T-cell (primary cell): ENCODE measurements at places on chromosomes 4 and X.

DNA sequence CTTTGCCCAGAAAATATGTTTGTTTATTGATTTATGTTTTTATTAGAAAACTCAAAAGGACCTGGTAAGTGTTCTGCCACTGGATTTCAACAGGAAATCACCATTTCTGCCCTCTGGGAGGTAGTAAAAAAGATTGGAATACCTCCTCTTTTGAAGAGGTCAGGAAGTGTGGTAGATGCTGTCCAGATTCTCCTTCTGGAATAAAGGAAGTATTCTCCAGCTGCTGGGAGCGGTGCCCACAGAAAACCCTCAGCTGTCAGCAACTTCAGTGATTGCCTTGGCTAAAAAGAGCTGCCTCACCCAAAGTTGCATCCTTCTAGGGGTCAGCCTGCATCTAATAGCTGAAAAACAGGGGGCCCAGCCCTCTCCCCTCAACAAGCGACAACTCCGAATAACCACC, 13.8 kb upstream of the ZNF674 start:
- DNase-seq: no peak

GRCh38 chr4:142350871-142351270, 495.2 kb downstream of the INPP4B start:
- DNase-seq: no peak

DNA sequence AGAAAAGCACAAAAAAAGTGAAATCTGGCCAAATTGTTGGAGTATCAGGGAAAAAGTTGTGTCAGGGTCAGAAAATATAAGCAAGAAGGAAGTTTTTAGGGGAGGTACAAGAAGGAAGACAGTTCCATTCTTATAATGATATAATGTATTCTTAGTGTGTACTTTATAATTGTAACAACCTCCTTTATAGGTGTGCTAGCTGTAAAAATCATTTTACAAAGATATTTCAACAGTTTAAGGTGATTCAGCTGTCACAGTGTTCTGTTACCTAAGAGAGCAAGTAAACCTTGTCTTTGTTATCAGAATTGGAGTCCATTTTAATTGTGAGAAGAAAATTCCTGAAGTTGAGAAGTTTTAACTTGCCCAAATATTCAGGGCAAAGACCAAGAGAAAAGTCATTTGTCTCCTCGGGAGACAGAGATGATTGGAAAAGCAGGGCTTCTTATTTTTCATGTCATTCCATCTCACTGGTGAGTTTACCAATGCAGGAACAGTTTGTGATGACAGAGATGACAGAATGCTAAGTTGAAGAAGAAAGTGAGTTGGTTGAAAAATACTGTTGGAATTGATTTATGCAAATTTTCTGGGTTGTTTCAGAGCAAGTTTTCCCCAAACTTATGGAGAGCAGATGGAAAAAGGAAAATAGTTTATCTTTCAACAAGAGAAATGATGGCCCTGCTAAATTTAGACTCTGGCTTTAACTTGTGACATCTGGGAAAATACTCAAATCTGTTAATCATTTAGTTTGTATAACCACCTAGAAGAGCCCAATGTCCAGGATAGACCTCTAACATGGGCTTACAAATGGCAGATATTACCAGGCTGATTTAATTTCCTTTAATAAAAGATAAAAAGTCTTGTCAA, 14.8 kb downstream of the INTS6L start:
- no peak for DNase-seq

GRCh38 chr4:7435471-7436061, 836 bp upstream of the PSAPL1 start:
- DNase-seq: no peak

DNA sequence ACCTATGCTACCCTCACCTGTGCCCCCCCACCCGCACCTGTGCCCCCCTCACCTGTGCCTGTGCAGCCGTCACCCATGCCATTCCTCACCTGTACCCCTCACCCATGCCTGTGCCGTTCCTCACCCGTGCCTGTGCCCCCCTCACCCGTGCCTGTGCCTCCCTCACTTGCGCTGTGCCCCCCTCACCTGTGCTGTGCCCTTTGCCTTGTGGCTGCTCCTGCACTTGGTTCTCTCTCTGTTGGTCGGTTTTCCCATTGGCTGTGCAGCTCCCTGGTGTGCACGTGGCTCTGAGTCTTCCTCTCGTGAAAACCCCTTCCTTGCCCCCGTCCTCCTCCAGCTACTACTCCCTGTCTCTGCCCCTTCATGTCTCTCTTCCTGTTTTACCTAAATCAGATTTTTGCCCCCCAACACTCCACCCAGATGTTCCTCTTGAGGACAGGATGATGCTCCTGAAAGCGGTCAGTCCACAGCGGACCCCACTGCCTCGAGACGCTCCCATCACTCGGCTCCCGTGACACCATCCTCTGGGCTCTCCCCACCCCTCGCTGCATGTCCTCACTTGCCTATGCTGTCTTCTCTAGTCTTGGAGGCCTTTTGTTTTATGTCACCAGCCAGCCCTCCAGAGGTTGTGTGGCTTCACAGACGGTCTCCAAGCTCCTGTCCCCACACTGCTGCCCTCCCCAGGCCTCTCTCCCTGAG, 6.8 kb downstream of the MAEA start:
- DNase-seq: no peak

DNA sequence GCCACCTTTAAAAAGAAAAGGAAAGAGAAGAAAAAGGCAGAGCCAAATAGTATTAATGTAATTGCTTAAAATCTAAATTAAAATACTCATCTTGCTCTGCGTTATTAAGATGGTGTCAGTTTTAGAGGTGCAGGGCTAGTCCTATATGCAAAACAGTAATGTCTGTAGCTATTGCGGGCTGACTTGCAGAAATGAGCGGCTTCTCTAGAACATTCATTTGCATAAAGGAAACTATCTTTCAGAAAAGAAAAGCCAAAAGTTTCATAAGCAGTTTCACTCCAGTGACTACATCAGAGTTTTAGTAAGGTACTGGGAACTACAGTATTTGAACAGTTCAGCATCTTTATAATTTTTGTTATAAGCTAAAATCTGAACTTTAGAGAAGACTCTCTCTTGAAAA, 6.0 kb downstream of the SMAD1 start:
- no peak for DNase-seq

DNA sequence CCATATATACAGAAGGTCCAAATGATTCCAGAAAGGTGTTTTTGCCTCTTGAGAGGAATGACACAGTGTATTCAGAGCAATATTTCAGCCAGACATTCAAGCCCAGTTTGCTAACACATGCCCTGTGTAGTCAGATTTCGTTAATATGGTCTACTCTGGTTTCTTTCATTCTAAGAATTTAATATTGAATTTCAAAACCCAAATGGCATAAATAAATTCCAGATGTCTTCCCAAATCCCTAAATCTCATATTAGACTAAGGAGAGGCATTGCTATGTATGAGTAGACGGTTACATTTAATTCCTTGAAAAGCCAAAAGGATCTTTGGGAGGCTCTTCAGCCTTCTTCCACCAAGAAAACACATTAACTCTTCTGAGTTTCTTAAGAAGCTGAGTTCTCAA, 66.3 kb upstream of the C1QTNF7 start:
- no peak for DNase-seq

DNA sequence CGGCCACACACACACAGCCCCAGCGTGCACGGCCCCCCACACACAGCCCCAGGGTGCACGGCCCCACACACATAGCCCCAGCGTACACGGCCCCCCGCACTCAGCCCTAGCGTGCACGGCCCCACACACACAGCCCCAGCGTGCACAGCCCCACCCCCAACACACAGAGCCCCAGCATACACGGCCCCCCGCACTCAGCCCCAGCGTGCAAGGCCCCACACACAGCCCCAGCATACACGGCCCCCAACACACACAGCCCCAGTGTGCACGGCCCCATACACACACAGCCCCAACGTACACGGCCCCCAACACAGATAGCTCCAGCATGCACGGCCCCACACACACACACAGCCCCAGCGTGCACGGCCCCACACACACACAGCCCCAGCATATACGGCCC, 17.6 kb downstream of the GAK start:
- no peak for DNase-seq

DNA sequence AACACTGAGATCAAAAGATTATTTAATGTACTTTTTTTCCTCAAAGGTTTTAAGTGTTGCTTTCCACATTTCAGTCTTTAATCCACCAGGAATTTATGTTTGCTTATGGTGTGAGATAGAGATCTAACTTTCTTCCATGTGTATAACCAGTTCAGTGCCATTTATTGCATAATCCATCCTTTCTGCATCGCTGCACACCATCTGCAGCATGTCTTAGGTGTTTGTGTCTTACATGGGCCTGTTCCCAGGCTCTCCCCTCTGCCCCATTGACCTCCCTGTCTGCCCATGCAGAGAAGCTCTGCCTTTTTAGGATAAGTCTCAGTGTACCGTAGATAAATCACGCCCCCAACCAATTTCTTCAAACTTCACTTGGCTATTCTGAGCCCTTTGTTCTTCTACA, 30.3 kb downstream of the NSDHL start:
- no peak for DNase-seq

DNA sequence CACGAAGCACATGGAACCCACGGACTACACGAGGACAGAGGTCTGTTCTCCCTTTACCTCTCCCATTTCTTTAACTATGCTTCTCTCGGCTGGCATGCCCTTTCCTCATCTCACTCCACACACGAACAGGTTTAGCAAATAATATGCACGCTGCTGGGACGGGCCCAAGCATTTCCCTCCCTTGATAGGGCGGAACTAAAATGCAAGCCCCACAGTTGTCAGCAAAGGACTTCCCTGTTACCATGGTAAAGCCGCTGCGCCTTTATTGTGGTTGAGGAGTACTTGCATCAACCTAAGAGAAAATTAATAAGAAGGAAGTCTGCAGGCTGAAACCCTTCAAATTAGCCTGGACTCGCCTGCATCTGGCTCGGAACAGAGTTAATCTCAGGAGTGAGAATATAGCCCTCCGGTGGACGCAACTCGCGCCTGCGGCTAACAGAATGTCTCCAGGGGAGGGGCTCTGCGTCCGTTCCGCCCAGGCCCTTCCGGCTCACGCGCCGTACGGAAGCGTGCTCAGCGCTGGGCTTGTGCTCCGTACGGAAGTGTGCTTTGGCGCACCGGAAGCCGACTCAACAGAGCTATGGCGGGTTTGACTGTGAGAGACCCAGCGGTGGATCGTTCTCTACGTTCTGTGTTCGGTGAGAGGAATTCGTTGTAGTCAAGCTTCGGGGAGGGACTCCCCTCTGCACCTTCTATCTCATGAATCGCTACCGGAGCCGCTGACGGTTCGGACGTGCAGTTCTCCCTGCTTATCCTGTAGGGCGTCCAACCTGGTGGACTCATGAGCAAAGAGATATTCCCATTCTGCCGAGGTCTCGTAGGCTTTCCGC, at the start of gene CSTF2:
Gene CSTF2 (plus strand): TSS at position 555 of the 830 bp plus-strand sequence. CDS start 26 bp downstream, at position 581.
- DNase-seq: peak; percentile 70

DNA sequence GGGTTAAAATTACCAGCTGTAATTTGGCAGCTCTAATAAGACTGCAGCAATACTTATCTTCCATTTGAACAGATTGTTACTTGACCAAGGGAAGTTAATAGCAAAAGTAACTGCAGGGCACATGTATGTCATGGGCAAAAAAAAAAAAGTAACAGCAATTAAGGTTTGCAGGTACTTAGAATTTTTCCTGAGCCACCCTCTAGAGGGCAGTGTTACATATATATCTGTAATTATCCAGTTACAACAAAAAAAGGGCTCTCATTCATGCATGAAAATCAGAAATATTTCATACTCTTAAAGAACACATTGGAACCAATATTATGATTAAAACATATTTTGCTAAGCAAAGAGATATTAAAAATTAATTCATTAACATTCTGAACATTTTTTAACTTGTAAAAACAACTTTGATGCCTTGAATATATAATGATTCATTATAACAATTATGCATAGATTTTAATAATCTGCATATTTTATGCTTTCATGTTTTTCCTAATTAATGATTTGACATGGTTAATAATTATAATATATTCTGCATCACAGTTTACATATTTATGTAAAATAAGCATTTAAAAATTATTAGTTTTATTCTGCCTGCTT, 25.1 kb downstream of the XIAP start:
- DNase-seq: no peak

DNA sequence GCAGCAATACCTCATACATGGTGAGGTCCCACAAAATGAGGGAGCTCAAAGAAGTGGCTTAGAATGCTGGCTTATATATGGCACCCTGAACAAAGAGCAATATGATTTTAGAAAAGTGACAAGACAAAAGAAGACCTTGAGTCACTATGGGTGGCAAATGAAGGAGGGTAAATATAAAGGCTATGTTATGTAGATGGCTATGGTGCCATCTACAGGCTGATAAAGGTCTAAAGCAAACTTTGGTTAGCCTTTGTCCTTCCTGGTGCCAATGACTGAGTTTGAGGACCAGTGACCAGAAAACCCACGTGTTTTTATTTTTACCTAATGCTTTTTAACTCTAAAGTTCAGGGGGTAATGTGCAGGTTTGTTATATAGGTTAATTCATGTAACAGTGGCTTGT, 151.8 kb downstream of the CCNG2 start:
- DNase-seq: no peak

- no peak for DNase-seq
Observed at GRCh38 chrX:8034058-8034457, 106.8 kb upstream of the PNPLA4 start.

GRCh38 chr4:52552778-52553177, 106.3 kb downstream of the USP46 start:
- no peak for DNase-seq

- DNase-seq: no peak
Observed at GRCh38 chr4:7747566-7747965, 192.1 kb downstream of the AFAP1 start.

GRCh38 chrX:72392816-72393800, 87.4 kb upstream of the CITED1 start:
- DNase-seq: no peak

DNA sequence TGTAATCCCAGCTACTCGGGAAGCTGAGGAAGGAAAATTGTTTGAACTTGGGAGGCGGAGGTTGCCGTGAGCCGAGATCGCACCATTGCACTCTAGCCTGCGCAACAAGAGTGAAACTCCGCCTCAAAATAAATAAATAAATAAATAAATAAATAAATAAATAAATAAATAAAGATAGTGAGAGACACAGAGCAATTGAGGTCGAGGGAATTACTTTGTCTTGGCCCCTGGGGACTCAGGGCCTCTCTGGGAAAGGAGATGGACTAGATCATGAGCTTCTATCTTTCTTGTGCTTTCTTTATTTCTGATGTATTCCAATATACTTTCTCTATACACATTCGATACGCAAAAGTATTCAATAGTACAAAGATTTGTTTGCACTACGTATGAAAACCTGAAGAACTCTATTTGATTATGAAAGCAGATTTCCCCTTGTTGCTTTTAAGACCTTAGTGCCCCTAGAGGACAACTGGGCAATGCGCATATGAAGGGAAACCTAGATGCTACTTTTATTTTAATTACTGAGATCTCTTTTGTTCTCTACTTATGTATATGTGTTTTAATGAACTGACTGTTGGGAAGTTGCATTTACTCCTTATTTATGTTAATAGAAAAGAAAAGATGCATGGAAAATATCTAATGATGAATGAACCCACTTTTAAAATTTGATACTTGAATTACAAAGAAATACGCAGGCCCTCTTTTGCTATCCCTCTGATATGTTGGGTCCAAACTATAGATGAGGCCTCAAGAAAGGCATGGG, 12.8 kb upstream of the ELOVL6 start:
- DNase-seq: peak; percentile 18

- DNase-seq: no peak
Observed at GRCh38 chr4:122341886-122342285, 36.9 kb upstream of the ADAD1 start.
